Common myeloid progenitor, CD34-positive (primary cell): ENCODE measurements at places on chromosomes 11 and 22.

- DNase-seq: peak; percentile 35
These were observed 718.8 kb downstream of the CNTN5 start for GRCh38 chr11:99739464-99740089.

DNA sequence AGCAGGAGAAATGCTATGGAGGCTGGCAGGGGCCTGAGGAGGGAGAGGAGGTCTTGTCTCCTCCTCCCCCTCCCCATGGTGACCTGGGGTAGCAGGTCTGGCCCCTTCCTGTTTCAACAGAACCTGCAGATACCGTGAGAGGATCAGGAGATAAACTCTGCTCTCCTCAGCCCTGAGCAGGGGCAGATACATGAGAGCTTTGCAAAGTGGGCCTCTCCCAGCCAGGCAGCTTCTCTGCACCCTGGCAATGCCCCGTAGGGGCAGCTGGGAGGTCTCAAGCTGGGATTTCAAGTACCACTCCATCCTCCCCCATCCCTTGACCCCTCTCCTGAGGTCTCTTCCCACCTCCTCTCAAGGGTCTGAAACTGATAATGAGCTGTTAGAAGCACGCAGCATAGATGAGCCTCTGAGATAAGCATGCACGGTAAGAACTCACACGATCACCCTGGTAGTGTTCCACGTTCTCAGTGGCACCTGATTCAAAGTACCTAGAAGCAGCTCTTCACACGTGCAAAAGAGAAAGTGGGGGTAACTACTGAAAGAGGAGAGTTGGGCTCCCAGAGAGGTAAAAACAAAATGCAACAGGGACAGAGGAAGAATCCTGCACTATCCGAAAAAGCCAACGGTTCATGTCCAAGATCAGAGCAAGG lies 4.9 kb upstream of the CCDC86 start:
- no peak for DNase-seq

- no peak for DNase-seq
These were observed 98.3 kb downstream of the NCAM1 start for GRCh38 chr11:113059548-113059947.

- peak; percentile 50 for DNase-seq
These were observed 4.5 kb downstream of the GSTT2 start for GRCh38 chr22:23984430-23984829.

GRCh38 chr22:31248138-31248745 lies 36.1 kb downstream of the LIMK2 start:
- peak; percentile 86 for DNase-seq

DNA sequence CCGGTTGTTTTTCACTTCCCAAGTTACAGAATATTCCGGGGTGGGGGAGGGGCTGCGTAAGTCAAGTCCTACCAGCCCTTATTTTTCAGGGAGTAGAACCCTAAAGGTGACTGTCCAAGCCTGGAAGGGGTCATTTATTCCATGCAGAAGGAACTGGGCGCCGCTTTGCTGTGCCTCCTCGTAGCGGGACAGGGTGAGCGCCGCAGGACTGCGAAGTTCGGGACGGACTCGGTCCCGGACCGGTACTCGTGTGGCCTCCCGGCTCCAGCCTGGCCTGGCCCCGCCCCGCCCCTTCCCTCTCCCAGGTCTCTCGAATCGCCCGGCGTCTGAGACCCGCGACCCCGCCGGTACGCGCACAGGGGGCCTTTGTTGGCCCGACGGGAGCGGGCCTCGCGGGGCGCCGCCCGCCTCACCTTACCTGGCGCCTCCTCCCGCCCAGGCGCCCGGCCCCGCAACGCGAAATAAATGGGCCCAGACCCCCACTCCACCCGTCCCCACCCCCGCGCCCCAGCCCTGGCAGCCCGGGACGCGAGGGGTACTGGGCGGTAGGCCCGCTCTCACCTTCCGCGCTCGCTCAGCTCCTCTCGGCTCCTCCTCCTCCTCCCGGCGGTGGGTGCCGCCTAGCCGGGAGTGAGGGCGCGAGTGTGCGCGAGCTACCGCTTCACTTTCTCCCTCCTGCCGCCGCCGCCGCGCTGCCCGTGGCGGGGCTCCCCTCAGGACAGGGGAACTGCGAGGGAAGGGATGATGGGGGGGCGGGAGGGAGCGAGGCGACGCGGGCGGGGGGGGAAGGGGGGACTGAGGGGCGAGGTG lies 698 bp downstream of the PAK1 start:
- DNase-seq: no peak

- peak; percentile 68 for DNase-seq
These were observed 66.1 kb upstream of the ARHGAP20 start for GRCh38 chr11:110778343-110778742.

DNA sequence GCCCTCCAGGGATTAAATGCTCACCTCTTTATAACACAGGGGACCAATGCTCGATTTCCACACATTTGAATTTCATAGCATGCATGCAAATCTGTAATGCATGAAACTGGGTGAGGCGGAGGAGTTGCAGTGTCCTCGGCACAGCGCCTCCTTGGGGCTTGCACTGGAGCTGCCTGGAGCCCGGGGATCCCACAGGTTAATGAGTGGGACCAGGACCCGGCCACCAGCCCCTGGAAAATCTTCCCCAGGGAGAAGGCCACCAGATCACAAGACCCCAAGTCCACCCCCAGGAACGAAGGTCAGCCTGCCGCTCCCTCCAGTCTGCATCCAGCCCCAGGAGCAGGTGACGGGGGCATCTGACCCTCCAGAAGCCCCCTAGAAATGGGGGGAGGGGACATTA lies 119.1 kb downstream of the MN1 start:
- DNase-seq: no peak

- no peak for DNase-seq
These were observed 362.1 kb downstream of the DDX10 start for GRCh38 chr11:109026891-109027489.

- no peak for DNase-seq
These were observed 71.9 kb downstream of the NFAM1 start for GRCh38 chr22:42360348-42360747.

DNA sequence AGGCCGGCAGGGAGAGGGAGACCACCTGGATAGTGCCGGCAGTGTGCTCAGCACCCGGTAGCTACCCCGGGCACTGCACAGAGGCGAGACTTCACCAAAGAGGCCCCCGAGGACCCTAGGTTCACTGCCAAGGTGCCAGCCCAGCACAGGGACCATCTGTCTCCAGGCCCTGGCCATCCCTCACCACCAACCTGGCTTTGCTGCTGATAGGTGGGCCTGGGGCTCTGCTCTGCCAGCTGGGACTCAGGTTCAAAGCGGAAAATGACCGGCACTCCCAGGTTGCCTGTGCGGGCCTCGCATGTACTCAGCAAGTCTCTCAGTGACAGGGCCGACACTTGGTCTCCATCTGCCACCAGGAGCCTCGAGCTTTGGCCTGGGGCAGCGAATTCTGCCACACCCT lies 812.2 kb downstream of the BRD1 start:
- no peak for DNase-seq

DNA sequence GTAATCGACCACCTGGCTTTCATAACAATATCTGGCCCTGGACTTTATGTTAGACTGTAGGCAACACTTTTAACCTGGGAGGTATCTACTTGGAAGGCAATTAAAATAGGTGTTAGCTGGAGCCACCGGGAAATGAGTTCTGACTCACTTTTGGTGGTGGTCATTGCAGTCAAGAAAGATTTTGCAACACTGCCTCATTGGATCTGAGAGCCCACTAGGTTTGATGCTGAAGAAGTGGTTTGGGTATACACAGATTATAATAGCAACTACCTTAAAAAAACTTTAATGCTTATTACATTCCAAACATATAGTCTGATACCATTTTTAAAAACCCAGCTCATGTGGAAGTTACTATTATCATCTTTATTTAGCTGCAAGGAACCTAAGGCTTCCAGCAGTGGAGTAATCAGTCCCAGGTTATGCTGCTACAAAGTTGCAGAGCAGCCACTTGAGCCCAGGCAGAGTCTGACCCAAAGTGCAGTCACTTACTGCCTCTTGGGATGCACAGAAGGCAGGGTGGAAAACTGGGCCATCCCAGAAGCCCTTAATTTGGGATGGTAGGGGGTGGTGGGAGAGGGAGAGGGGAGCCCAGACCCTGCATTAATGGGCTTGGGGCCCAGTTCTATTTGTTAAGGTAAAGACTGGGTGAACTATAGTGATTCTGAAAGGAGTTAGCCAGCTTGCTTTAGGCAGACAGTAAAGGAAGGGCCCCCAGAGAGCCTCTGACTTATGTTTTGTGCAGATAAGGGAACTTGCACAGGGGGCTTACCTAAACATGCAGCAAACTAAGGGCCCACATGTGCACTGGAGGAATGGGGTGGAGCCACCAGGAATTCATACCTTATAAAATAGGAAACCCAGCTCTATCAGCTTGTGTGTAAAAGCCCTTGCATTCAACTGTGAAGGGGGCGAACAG lies 149.4 kb downstream of the SNX19 start:
- peak; percentile 7 for DNase-seq

- peak; percentile 69 for DNase-seq
These were observed 67.3 kb downstream of the AMBRA1 start for GRCh38 chr11:46526216-46527215.

DNA sequence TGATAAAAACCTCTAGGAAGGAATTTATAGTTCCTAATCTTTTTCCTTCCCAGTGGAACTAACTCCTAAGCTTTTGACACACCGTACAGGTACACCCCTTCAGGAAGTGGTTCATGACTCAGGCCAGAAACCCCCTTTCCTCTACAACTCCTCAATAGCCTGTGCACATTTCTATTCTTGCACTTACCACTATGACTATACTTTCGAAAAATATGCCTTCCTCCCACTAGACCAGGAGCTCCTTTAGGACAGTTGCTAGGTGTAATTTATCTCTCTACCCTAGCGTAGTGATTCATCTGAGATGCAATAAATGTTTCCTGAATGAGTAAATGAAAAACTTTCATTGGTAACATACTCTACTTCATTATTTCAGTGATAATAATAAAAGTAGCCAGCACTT lies 14.5 kb downstream of the MAP6 start:
- DNase-seq: no peak

DNA sequence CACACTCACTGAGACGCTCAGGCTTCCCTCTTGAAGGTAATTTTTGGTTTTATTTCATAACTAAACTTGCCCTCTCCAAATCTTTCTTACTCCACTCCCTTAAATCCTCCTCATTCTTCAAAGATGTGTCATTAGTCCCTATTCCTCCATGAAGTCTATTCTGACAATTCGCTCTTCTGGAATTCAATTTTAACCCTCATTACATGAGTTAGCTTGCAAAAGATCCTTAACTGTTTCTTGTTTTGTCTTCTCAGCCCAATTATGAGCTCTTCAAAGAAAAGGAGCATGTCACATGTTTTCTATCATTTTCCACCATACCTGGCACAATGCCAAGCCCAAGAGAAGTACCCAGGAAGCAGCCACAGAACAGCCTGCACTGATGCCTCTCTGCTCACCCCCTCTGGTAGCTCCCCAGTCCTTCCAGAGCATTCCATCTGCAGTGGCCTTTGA lies 13.0 kb downstream of the GALNT18 start:
- DNase-seq: no peak

GRCh38 chr11:57421805-57422204 lies 5.1 kb downstream of the SLC43A3 start:
- DNase-seq: no peak

DNA sequence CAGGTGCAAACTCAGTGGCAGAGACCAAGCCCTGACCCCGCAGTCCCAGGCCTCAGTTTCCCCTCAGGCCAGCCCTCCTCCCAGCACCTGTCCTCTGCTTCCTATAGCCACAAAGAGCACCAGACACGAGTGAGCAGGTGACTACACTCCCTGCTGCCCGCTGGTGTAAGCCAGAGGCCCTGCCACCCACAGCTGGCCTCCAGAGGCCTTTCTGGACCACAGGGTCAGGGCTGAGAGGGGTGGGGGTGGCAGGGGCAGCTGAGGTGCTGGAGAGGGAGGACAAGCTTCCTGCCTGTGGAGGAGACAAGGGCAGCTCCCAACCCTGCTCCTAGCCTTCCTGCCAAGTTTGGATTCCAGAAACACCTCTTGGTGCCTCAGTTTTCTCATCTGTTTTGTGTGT lies 31.3 kb upstream of the WNT7B start:
- no peak for DNase-seq
